ENCODE measurements at places on chromosomes 2 and 18. TPM values are rescaled to one million over a fixed set of nuclear protein-coding genes. Genes with fewer than 3 reads are reported as not detected.

RAB17 gene
- total RNA-seq: 0.88 TPM

CRACDL gene
- total RNA-seq: not detected

FRZB gene
- not detected for total RNA-seq

UGT1A9 gene
- total RNA-seq: not detected

GALR1 gene
- total RNA-seq: not detected

MC2R gene
- not detected for total RNA-seq

LBX2 gene
- 0.39 TPM for total RNA-seq

PDE11A gene
- total RNA-seq: not detected

ESPNL gene
- 0.43 TPM for total RNA-seq

ZC3H6 gene
- total RNA-seq: 13.8 TPM

LAMA3 gene
- total RNA-seq: 0.07 TPM

Data from activated naive CD4-positive, alpha-beta T cell treated with anti-CD3 and anti-CD28 coated beads, Interleukin-2, amount 50 U/mL, for 72 hours (primary cell).